ENCODE measurements at places on chromosomes 11 and 22.

GRCh38 chr11:82765466-82766034, 31.9 kb upstream of the FAM181B start:
- DNase-seq: no peak

- DNase-seq: no peak
These were observed 17.4 kb downstream of the AMOTL1 start for GRCh38 chr11:94785509-94785908.

- DNase-seq: peak; percentile 12
These were observed 55.0 kb upstream of the EMID1 start for GRCh38 chr22:29150701-29151100.

- no peak for DNase-seq
These were observed 22.2 kb upstream of the CCDC34 start for GRCh38 chr11:27385245-27385644.

DNA sequence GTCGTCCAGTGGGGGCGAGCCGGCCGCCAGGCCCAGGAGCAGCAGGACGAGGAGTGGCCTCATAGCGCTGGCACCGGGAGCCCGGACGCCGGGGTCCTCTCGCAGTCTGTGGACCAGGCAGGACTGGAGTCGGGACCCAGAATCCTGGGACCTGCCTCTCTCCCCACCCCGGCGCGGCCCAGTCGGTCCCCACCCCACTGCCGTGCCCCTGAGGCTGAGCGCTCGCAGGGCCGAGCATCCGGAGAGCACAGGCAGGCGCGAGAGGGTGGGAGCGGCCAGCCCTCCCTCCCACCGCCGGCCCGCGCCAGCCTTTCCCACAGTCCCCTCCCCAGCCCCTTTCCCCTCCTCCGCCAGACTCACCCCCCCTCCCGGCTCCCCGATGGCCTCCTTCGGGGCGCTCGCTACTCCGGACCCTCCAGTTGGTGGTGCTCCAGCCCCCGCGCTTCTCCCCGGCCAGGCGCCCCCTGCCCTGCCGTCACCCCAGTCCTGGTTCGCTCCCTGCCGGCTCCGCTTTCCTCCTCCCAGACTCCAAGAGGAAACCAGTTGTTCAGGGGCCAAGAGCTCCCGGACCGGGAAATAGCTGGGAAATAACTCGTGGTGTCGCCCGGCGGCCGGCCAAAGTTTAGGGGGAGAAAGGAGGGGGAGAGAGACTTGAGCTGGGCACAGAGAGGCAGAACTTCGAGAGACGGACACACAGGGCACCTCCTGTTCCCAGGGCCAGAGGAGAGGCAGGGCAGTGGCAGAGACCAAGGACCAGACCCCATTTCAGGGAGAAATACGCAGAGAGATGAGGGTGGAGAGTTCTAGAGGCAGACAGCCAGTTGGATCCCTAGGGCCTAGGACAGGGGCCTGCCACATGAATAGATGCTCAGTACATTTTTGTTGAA, at the start of gene C1QTNF5:
Gene C1QTNF5, minus strand, starts transcription at position 549 of the 887 bp plus-strand sequence. Its CDS starts 486 bp downstream, at position 63.
- no peak for DNase-seq

GRCh38 chr22:23187871-23188700, 7.8 kb downstream of the BCR start:
- no peak for DNase-seq

GRCh38 chr11:30023074-30023473, 6.2 kb upstream of the KCNA4 start:
- DNase-seq: no peak

DNA sequence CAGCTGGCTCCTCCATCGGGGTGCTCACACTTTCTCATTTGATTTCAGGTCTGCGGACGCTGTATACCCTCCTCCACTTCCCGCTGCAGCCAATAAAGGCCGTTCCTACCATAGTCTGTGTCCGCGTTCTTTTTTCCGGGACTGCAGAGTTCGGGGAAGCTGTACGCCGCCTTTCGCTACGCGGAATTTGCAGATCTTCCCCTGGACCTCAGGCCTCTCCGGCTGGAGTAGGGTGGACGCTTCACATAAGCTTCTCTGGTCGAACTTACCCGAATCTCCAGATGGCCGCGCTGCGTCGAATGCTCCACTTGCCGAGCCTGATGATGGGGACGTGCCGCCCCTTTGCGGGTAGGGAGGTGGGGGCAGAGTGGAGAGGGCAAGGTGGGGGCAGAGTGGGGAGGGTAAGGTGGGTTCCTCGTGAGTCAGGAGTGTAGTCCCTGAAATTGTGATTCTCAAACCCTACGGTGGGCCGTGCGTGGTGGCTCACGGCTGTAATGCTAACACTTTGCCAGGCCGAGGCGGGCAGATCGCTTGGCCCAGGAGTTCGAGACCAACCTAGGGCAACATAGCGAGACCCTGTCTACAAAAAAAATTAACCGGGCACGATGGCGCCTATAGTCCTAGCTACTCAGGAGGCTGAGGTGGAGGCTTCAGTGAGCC, 617 bp downstream of the CSKMT start:
- no peak for DNase-seq

- no peak for DNase-seq
These were observed 42.8 kb downstream of the TNRC6B start for GRCh38 chr22:40220316-40221054.

- DNase-seq: no peak
These were observed 3.3 kb downstream of the EPS8L2 start for GRCh38 chr11:709109-709997.

GRCh38 chr11:107646783-107647182, 55.8 kb downstream of the ELMOD1 start:
- DNase-seq: no peak

GRCh38 chr11:25432376-25432775, 899.6 kb upstream of the ANO3 start:
- DNase-seq: no peak

DNA sequence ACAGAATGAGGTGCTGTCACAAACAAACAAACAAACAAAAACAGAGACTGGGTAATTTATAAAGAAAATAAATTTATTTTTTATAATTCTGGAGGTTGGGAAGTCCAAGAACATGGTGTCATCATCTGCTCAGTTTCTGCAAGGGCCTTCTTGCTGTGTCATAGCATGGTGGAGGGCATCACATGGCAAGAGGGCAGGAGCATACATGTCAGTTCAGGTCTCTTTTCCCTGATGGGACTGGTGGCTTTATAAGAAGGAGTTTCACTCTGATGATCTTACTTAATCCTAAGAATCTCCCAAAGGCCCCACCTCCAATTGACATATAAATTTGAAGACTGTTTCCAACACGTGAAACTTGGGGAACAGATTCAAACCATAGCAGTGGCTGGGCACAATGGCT, 135.7 kb downstream of the NECTIN1 start:
- no peak for DNase-seq

DNA sequence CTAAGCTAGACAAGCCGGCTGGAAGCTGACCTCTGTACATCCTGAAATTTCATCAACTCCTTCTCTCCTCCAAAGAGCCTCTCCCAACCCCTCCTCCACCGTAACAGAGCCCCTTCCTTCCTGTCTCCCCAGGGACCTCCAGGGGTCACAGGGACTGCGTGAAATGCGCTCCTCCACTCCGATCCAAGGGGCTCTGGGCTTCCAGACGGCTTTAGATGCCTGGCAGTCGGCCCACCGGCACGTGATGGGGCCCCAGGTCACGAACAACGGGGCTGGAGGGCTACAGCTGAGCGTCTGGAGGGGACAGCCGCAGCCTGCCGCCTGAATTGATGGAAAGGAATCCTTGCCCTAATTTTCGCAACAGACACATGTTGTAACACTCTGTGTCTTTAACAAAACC, 264.1 kb downstream of the MN1 start:
- no peak for DNase-seq

GRCh38 chr11:108965306-108966001, 300.6 kb downstream of the DDX10 start:
- no peak for DNase-seq

DNA sequence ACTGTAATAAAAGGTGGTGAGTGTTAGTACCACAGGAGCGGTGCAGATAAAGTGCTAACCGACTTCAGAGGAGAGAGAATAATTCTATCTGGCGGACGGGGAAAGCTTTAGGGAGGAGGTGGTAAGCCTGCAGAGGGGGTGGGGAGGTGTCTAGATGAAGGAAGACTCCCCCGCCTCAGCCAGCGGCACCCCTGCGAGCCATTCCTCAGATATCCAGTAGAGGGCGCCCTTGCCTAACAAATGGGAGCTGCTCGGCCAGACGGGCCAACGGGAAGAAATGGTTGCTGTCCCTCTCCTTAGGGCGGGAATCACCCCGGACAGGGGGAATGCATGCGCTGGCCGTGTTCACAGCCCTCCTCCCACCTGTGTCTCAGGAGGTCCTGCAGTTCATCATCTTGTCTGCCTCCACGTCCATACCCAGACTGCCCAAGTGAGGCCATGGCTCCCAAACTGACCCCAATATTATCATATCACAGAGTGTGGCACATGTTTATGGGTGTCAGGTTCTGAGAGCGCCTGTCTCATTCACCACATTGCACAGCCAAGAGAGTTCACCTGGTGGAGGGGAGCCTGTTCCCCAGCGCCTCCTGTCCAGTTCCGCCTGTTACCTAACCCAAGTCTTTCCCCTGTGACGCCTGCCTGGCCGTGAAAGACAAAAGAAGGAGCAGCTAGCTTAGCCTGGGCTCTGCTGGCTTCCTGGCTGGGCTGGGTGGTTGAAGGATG, 85.5 kb downstream of the ST3GAL4 start:
- DNase-seq: peak; percentile 78

DNA sequence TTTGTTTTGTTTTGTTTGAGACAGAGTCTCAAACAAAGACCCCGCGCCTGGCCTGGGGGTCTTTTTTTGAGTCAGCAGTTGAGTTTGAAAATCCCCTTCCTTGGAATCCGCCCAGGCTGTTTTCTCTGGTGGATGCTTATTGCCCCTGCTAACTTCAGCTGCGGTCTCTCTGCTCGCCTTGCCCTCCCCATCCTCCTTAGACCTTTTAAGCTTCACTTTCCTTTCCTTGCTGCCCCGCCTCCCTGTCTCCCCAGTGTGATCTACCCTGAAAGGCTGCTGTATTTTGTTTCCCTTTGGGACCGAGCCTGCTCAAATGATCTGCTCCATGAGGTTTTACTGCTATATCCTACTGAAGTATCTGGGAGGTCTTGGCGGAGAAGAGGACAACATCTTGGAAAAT, 2.5 kb downstream of the USP18 start:
- no peak for DNase-seq

DNA sequence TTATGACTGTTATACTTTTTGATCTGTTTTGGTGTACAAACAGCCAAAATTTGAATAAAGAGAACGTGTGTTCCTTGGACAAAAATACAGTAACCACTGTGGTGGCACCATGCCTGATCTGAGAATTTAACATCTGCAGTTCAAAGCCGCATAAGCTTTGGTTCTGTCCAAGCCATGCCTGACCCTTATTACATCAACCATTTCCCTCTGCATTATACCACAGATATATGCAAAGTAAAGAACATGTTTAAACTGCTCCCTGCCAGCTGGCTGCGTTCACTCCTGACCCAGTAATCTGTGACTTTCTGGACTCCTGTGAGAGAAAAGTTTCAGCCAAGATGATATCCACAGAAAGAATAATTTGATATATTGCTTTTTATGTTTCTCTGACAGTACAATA, 890.5 kb upstream of the ANO3 start:
- no peak for DNase-seq

GRCh38 chr11:75642402-75643113, 26.3 kb downstream of the MAP6 start:
- no peak for DNase-seq

- no peak for DNase-seq
These were observed 258.0 kb downstream of the TENM4 start for GRCh38 chr11:79182794-79183193.

DNA sequence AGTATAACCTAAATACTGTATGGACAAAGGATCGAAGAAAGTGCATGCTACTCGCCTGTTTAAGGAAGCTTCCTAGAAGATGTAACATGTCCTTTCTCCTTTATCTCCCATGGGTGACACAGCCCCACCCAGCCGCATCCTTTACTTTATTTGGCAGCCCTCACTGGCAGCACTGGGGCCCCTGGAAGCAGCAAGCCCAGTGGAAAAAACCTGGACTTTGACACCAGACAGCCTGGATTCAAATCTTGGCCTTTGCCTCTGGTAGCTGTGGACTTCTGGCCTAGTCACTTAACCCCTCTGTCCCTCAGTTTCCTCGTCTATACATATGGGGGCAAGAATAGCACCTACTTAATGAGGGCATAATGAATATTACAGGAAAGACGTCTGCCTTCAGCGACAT, 67.1 kb downstream of the MYEOV start:
- peak; percentile 31 for DNase-seq

DNA sequence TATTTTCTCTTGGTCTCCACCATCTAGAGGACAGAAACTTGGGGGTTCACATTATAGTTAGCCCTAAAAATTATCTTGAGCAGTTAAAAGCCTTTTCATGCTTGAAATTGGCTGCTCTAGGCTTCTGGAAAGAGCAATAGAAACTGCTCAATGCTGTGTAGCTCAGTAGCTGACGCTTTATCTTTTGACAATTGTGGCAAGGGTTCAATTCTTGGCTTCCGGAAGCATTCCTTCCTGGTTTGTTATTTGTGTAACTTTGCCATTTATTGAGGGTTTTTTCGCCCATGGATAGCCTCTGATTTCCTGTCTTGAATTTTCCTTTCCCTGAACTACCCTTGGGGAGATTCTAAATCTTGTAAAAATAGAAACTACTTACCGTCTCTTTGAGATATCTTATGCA, 10.3 kb upstream of the OR56A1 start:
- no peak for DNase-seq

GRCh38 chr22:31609716-31610115, 52.3 kb downstream of the PISD start:
- no peak for DNase-seq

DNA sequence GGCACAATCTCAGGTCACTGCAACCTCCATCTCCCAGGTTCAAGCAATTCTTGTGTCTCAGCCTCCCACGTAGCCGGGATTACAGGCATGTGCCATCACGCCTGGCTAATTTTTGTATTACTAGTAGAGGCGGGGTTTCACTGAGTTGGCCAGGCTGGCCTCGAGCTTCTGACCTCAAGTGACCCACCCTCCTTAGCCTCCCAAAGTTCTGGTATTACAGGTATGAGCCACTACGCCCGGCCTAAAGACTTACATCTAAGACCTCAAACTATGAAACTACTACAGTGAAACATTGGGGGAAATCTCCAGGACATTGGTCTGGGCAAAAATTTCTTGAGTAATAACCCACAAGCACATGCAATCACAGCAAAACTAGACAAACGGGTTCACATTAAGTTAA, 13.8 kb upstream of the FAM181B start:
- no peak for DNase-seq

All from liver (tissue), 10 donors.